Mesothelial cell of epicardium (in vitro differentiated cells): ENCODE measurements at places on chromosomes 16 and 17. TPM values are rescaled to one million over a fixed set of nuclear protein-coding genes. Genes with fewer than 3 reads are reported as not detected.
A peak's percentile ranks its signal among the peaks of the same experiment; 100 is the strongest.

GTF3C1 gene
- 120 to 131 TPM (median 123 TPM) in 3 replicates for total RNA-seq

NPIPA2 gene
- total RNA-seq, result 11.2 to 17.9 TPM (median 11.5 TPM) in 3 replicates

GAS2L2 gene
- total RNA-seq, result 0.09 to 0.20 TPM (median 0.11 TPM) in 3 replicates

UTS2R gene
- total RNA-seq, result 6.1 to 7.6 TPM (median 6.5 TPM) in 3 replicates

IGFBP4 gene
- total RNA-seq, result 106 to 111 TPM (median 108 TPM) in 3 replicates

DNA sequence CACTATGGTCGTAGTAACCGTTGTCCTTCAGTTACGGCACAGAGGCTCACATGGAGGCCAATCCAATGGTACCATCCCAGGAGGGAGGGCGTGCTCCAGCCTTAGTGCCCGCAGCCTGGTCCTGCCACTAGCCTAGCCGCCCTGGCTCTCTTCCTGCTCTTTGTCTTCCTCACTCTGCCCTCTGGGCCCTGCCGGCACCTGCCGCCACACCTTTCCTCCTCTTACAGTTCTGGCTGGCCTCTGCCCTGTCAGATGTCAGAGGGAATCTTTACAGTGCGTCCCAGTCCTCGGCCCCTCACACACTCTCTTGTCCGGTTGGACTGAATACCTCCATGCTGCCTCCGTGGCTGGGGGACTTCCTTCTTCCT lies 23.4 kb downstream of the GINS2 start:
- no peak for DNase-seq
- H3K27me3 ChIP-seq, result no peaks in the 10 kb centered on the region
- no peak overlapping the region for H3K4me3 ChIP-seq
- peaks cover 45% of the 10 kb centered on the region for H3K36me3 ChIP-seq
- peaks cover 1% of the 10 kb centered on the region for H3K4me1 ChIP-seq

GRCh38 chr16:4667203-4667963 lies 26.0 kb upstream of the NUDT16L1 start:
- no peak overlapping the region for H3K27ac ChIP-seq
- no peak for DNase-seq
- no peaks in the 10 kb centered on the region for H3K27me3 ChIP-seq
- H3K36me3 ChIP-seq, result peaks cover 13% of the 10 kb centered on the region
- H3K4me1 ChIP-seq, result no peaks in the 10 kb centered on the region

DNA sequence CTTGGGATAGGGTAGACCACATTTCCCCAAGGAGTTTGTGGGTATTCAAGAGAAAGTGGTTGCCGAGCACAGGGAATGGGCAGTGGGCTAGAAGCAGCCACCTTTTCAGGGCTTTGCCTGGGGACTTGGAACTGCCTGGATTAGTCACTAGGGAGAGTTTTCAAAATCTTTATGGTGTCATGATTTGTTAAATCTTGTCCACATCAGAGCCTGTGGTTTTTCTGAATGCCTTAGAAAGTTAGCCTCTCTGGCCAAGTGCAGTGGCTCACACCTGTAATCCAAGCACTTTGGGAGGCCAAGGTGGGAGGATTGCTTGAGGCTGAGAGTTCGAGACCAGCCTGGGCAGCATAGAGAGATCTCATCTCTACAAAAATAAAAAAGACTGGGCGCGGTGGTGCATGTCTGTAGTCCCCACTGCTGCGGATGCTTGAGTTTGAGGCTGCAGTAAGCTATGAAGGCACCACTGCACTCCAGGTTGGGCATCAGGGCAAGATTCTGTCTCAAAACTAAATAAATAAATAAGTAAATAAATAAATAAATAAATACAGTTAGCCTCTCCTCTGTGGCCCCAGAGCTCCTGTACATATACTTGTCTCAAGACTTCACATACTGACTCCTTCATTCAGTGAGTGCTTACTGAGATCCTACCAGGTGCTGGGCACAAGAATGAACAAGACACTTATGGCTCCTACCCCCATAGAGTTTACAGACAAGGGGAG lies 76.3 kb upstream of the HNF1B start:
- H3K27ac ChIP-seq, result no peak overlapping the region
- DNase-seq, result no peak
- H3K27me3 ChIP-seq, result no peaks in the 10 kb centered on the region
- no peak overlapping the region for H3K4me3 ChIP-seq

- H3K36me3 ChIP-seq, result no peaks in the 10 kb centered on the region
- peak overlapping the region; percentile 59 for H3K4me3 ChIP-seq
- H3K27ac ChIP-seq, result no peak overlapping the region
- H3K4me1 ChIP-seq, result peaks cover 37% of the 10 kb centered on the region
Observed at GRCh38 chr17:49910858-49911204, 58.2 kb upstream of the DLX4 start.

GRCh38 chr17:3732210-3732621 lies 8.5 kb downstream of the HASPIN start:
- H3K36me3 ChIP-seq, result peaks cover 3% of the 10 kb centered on the region
- no peak overlapping the region for H3K27ac ChIP-seq
- H3K4me3 ChIP-seq, result no peak overlapping the region
- H3K27me3 ChIP-seq, result peaks cover 3% of the 10 kb centered on the region
- DNase-seq, result no peak

DNA sequence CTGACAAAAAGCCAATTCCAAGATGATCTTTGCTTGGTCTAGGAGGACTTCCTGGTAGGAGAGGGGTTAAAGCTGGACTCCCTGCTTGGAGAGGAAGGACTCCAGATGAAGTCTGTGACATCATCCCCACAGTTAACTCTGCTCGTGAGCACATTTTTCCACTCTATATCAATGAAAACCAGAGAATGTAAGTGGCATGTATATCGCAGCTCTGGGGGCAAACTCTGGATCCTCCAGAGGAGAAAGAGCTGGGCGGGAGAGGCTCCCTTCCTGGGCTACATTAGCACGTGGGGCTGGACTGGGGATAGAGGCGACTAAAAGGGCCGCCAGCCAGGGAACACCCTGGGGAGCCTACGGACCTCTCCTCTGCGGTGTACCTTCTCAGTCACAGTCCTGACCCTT lies 34.1 kb downstream of the HIC1 start:
- peak overlapping the region; percentile 5 for H3K4me3 ChIP-seq
- no peak for DNase-seq
- H3K36me3 ChIP-seq, result peaks cover 5% of the 10 kb centered on the region
- H3K27ac ChIP-seq, result peak overlapping the region; percentile 90
